ENCODE measurements at places on chromosomes 6 and 20.

DNA sequence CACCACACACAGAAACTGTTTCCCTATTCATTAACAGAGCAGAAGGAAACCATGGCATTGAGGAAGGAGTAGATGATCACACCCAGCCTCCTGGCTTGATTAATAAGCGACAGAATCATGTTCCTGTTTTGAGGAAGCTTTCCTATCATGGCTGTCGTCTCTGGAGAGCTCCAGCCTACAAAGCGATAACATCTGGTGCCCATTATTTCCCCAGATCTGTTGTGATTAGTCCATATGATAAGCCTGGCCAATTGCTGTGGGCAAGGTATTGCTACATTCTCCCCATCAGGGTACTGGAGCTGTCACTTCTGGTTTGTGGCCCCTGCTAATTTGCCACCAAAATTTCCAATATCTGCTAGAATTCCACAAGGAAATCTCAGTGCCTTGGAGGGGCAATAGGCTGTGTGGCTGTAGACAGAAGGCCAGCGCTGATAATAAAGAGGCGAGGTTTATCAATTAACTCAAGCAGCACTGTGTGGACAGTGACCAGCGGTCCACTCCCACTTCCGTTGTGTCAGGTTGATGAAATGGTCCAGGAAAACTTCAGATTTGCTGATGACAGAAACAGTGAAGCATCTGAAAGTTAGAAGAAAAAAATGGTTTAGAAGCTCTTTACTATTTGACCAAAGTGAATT is 66.4 kb downstream of the OLIG3 start:
- DNase-seq = peak; percentile 5

DNA sequence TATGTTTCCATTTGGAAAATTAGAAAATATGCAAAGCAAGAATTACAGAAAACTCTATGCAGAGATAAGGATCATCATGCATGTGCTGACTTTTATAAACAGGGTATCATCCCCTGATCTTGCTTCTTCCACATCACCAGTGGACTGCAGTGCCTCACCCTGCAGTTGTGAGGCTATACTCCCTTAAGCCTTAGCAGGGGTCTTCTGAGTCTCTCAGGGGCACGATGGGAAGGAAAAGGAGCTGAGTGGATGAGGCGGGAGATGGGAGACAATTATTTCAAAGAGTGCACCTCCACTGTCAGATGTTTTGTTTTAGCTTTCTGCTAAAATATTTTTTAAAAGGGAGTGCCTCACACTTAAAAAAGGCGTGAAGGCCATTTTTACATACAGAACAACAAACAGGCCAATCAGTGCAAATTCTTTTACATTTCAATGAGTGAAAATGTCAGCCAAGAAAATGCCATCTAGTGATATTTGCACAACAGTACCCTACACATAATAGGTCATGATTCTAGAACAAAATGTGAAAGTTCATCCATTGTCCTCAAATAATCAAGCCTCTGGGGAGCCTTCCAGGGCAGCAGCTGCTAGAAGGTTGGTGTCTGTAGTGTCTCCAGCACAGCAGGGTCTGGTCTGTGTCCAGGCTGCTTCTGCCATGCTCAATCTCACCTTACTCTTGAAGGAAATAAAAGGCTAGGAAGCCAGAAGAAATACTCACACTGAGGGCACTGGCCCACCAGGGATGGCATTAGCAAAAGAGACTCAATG is 13.2 kb upstream of the SERPINB9 start:
- DNase-seq = no peak

DNA sequence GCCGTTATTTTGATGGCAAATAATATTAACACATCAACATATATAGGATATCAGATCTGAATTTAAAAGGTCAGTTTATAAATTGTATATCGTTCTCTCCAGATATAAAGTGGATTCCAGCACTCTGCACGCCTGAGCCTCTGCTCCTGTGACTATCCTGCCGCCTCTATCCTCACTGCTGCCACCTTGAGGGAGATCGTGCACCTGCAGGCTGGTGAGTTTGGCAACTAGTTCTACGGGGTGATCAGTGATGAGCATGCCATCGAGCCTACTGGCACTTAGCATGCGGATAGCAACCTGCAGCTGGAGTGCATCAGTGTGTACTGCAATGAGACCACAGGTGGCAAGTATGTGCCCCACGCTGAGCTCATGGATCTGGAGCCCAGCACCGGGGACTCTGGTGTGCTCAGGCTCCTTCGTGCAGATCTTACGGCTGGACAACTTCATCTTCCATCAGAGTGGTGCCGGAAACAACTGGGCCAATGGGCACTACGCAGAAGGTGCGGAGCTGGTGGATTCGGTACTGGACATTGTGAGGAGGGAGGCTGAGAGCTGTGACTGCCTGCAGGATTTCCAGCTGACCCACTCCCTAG is 84.9 kb downstream of the FBXO5 start:
- DNase-seq = peak; percentile 42

GRCh38 chr6:133243723-133244305 is 2.7 kb downstream of the EYA4 start:
- DNase-seq = no peak

DNA sequence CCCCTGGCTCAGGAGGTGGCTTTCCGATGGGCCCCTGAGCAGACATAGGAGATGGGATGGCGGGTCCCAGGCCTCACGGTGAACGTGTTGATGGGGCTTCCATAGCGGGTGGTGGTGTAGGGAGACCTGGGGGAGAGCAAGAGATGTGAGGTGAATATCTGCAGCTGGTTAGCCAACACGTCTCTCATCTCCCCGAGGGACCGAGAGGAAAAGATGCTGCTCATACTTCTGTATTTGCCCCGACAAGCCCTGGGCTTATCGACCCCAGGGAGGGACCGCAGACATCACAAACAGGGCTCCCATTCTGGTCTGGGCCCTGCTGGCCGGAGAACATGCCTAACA is 38.7 kb downstream of the C6orf132 start:
- no peak for DNase-seq

GRCh38 chr6:148244217-148244935 is 98.3 kb upstream of the SASH1 start:
- no peak for DNase-seq

DNA sequence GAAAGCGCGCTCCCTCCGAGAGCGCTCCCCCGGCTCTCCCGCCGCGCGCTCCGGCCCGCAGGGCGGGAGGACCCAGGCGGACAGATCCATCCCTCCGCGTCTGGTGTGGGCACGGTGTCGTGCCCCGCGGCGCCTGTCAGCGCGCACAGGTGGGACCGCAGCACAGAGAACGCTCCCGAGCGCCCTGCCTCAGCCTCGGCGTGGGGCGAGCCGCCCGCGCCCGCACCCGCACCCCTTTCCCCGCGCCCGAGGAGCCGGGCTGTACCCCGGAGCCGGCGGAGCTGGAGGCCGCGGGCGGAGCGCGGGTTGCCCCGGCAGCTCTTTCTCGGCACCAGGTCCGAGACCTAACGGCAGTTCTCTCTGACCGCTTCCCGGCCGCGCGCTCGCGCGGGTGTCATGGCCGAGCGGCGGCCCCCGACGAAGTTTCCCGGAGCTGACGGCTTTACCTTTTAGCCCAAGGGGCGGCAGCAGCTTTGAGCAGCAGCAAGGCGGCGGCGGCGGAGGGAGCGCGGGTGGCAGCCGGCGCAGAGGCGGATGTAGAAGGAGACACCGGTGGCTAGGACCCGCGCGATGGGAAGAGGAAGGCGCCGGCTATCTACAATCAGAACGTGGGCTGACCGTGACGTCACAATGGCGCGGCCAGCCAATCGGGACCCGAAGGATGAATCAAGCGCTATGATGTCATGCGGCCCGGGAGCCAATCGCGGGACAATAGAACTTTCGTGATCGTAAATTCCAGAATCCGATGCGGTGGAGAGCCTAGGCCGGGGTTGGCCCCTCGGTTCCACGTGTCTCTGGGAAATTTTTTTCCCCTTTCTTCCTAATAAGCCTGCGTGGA is at the start of gene ELOVL5:
Gene ELOVL5, minus strand, starts transcription at position 580 of the 838 bp plus-strand sequence. CDS start 53,251 bp downstream, outside the sequence.
- DNase-seq = peak; percentile 95

- no peak for DNase-seq
Measured at GRCh38 chr6:159753081-159753872, 8.6 kb upstream of the ACAT2 start.

- no peak for DNase-seq
Measured at GRCh38 chr6:43702534-43703440, 15.2 kb upstream of the MRPS18A start.

GRCh38 chr20:3045042-3045815 is 623 bp upstream of the MRPS26 start:
- peak; percentile 83 for DNase-seq

DNA sequence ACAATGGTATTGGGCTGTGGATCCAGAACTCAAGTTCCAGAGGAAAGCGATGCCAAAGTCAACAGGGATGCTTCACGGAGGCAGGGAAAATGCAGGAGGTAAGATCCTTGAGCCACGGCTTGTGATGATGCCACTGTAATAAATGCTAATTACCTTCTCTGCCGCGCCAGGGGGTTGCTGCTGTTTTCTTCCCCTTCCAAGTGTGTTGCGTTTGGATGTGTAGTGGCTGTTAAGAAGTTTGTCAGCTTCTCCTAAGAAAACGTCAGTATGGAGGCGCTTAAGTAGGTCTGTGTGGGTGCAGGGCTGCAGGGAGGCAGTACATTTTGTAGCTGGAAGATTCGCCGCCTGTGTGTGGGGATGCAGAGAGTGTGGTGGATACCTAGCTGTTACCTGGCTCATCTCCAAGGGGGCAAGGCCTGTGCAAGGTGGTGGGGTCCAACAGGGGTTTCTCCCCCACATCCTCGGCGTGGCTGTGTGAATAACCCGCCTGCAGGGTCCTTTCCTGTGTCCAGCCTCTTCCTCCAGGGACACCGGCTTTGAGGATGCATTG is 318.7 kb downstream of the CDH4 start:
- DNase-seq = no peak

GRCh38 chr6:128492386-128492785 is 28.0 kb downstream of the PTPRK start:
- no peak for DNase-seq

GRCh38 chr20:36318166-36318565 is 12.0 kb downstream of the DLGAP4 start:
- DNase-seq = no peak

GRCh38 chr6:73728548-73729205 is 32.7 kb downstream of the CD109 start:
- DNase-seq = peak; percentile 70

GRCh38 chr6:81876971-81877370 is 124.5 kb upstream of the TENT5A start:
- no peak for DNase-seq

- DNase-seq = no peak
Measured at GRCh38 chr6:97443408-97444080, 160.5 kb upstream of the MMS22L start.

- no peak for DNase-seq
Measured at GRCh38 chr6:146423452-146423851, 120.2 kb upstream of the RAB32 start.

DNA sequence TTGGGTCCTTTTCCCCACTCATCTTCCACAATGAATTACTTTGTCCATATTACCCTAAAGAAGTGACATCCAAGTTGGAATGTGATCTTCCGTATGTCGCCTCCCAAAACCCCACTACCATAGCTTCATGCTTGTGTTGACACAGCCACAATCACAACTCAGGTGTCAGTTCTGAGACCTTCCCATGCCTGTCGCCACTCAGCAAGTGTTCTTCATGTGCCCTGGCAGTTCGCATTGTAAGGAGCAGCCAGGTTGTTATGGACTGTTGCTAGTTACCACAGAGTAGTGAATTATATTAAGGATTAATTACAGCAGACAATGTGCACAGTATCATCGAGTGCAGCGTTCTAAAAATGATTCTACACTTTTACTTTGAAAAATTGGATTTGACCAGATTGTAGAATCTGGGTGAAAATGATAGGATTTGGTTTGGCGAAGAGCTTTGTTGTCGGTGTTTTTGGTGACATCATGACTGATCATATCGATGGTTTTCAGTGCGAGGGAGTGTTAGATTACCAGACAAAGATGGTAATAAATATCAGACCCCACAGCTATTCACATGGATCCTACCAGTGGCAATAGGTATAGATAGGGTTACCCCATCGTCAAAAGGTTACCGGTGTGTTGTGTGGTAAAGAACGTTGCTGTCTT is 1.7 kb downstream of the PCMTD2 start:
- no peak for DNase-seq

DNA sequence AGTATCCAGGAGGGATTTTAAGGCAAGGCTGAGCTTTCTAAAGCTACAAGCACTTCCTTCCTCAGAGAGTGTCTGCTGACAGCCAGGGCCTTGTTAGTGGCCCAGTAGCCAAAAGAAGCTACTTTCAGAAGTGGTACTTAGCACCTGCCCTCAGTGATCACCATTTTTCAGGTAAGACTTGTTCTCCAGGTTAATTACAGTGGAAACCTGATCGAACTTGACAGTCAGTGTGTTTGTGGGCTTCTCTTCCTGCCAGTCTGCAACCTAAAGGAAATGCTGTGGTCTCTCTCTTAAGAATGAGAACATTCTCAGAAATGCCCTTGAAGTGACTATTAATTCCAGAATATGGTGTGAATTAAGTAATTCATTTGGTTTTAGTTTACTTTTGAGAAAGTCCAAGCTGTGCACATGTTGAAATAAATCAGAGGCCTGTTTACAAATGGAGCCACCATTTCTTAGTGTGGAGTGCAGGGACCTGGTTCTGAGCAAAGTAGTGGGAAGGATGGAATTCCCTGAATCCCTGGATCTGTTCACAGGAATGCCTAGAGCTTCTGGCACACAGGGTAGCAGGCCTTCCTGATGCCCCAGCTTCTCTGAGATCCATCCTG is 185.3 kb upstream of the AGPAT4 start:
- no peak for DNase-seq

GRCh38 chr20:60583741-60584140 is 625.5 kb downstream of the CDH26 start:
- no peak for DNase-seq

GRCh38 chr6:45666846-45667245 is 289.1 kb upstream of the SUPT3H start:
- peak; percentile 80 for DNase-seq

DNA sequence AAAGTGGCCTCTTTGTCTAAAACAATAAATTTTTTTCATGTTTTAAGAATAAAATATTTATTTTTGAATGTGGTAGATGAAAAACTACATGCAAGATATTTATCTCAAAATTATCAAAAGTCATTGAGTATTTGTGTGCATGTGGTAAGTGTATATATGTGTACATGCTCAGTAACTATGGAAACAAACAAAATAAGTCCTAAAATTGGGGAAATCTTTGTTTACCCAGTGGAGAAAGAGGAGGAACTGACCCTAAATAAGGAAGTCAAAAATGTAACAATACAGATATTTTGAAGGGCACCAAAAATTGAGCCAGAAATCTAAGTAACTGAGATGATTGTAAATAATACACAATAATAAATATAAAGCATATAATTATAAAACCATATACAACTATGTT is 639.2 kb downstream of the MAFB start:
- DNase-seq = no peak

- no peak for DNase-seq
Measured at GRCh38 chr20:48359692-48360341, 468.0 kb downstream of the PREX1 start.

GRCh38 chr6:5093231-5094015 is 8.3 kb downstream of the PPP1R3G start:
- DNase-seq = no peak

DNA sequence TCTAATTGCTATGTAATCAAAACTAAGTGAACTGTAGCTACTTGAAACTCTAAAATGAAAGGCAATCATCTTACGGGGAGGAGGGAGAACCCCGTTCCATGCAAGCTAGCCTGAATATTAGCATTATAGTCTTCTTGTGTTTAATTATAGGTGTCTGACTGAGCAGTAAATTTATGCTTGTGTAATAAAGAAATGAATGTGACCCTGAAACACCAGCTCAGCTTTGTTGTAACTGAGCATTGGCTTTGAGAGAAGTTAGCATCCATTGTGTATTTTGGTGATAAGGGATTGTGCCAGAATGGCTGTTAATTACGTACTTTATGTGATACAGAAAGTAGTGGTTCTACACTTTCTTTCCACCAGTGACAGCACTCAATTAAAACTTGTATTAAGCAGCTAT is 86.9 kb downstream of the QKI start:
- DNase-seq = no peak

- DNase-seq = no peak
Measured at GRCh38 chr6:121791396-121792315, 356.2 kb downstream of the GJA1 start.

Data from MV-4-11 (cell line).